ENCODE measurements at places on chromosomes 11 and 22. TPM values are rescaled to one million over a fixed set of nuclear protein-coding genes. Genes with fewer than 3 reads are reported as not detected.
A peak's percentile ranks its signal among the peaks of the same experiment; 100 is the strongest.

Gene OR51B6
- not detected for total RNA-seq

Gene INPPL1
- 148 TPM for total RNA-seq

Gene POU2AF3
- total RNA-seq, result not detected

Gene SCUBE1
- total RNA-seq, result not detected

Gene SPON1
- 28.8 TPM for total RNA-seq

Gene C11orf97
- total RNA-seq, result not detected

Gene CRYBA4
- not detected for total RNA-seq

Gene FOSL1
- 1.6 TPM for total RNA-seq

Gene DNAJB13
- not detected for total RNA-seq

Gene B4GALNT4
- total RNA-seq, result 4.8 TPM

DNA sequence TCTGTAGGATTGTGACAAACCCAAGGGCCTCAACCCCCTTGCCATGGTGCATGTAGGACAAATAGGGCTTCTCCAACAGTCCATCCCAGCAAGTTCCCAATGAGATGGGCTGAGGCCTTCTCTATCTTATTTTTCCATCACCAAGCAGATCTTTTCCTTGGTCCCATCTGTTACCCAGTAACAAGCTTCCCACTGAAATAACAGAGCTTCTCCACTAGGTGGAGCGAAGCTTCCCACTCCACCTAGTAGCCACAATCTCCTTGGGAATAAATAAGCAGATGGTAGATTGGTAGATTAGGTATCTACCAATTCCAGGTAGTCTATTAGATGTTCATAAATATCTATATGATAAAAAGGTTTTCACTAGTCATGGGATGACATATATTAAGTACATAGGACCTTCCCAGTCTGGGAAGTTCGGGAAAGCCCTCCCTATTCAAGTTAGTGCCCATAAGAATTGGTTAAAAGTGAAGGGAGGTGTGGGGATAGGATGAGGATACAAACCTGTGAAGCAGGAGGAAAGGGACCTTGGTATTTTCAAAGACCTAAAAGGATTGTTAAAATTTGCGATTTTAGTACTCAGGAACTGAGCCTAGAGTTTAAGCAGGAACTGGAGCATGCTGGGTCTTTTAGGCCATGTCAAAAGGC, 5.9 kb upstream of the OR52L1 start:
- no peaks in the 10 kb centered on the region for H3K4me1 ChIP-seq
- no peak overlapping the region for H3K4me3 ChIP-seq
- no peak overlapping the region for H3K27ac ChIP-seq

DNA sequence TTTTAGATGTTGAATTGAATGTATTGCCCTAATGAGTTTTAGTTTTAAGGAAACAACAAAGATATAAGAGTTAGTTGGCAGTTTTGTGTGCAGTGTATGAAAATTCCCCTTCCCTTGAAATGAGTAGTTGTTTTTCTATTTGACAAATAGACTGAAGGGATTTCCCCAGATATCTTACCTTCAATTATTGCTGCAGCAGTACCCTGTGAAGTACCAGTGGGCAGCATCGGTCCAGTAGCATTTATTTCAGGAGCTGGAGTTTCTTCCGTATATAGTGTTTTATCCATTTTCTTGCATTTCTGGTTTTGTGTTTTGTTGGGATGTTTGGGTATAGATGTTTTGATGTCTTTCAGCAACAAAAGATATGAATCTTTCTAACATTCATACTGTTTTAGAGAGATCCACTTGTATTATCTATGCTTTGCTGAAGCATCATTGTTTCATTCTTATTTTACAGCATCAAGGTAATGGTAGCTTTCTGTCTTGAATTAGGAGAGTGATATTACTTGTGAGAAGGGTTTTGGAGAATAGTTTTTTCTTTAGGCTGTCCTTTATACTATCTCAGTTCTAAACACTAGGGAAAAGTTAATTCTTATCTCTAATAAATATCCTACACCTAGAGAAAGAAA, 7.4 kb downstream of the KMT2A start:
- no peak overlapping the region for H3K4me3 ChIP-seq
- no peak overlapping the region for H3K27ac ChIP-seq

DNA sequence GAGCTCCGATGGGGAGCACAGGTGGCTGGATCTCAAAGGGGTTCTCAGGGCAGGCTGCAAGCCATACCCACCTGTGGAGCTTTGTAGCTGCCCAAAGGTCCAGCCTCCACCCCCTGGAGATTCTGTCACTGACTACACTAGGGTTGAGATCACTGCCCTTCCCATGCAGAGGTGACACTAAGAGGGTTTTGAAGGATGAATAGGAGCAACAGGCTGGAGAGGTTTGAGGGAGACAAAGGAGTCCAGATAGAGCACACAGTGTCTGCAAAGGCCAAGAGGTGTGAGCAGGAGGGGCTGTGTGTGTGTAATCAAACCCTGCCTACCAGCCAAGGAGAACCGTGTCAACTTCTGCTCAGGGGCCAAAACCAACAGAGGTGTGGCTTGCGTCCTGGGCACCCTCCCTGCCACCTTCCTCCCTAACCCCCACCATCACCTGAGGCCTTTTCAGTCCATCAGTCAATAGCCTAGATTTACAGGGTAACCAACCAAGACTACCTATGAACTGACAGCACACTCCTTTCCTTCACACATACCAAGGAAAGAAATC, 43.0 kb upstream of the WNT11 start:
- H3K27me3 ChIP-seq, result no peaks in the 10 kb centered on the region
- no peaks in the 10 kb centered on the region for H3K4me1 ChIP-seq
- no peaks in the 10 kb centered on the region for H3K36me3 ChIP-seq

DNA sequence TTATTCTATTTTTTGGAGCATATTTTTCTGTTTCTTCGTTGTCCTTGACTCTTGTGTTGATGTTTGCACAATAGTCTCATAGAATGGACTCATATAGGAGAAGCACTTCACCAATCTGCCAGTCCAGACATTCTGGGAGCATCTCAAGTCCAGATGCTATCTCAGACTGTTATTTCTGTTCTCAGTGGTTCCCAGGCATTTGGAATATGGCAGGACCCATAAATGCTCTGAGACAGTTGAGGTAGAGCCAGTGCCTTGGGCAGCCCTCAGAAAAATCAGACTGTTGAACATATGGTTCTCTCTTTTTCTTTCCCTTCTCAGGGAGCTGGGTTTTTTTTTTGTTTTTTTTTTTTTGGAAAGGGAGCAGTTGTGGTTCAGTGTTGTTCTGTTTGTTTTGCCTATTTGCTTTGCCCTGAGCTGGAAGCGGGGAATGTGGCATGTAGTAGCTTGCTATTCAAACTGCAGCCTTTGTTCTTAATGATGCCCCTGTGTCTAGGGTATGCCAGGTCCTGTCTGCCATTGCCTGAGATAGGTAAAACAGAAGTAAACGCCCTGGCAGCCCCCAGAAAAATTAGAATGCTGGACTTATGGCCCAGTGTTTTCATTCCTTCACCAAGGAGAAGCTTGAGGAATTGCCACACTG, 3.7 kb upstream of the MS4A2 start:
- no peaks in the 10 kb centered on the region for H3K4me1 ChIP-seq
- no peaks in the 10 kb centered on the region for H3K27me3 ChIP-seq
- H3K27ac ChIP-seq, result no peak overlapping the region
- no peak overlapping the region for H3K4me3 ChIP-seq
- H3K36me3 ChIP-seq, result no peaks in the 10 kb centered on the region

- H3K27me3 ChIP-seq, result no peaks in the 10 kb centered on the region
- H3K4me3 ChIP-seq, result no peak overlapping the region
- no peaks in the 10 kb centered on the region for H3K4me1 ChIP-seq
- no peak for DNase-seq
- no peak overlapping the region for H3K27ac ChIP-seq
- H3K36me3 ChIP-seq, result no peaks in the 10 kb centered on the region
Observed at GRCh38 chr11:84420271-84420670, 1134.1 kb upstream of the CCDC90B start.

- H3K4me3 ChIP-seq, result no peak overlapping the region
- peaks cover 8% of the 10 kb centered on the region for H3K4me1 ChIP-seq
- no peak for DNase-seq
- H3K27ac ChIP-seq, result no peak overlapping the region
Observed at GRCh38 chr11:61921446-61921845, 4.1 kb upstream of the RAB3IL1 start.

- no peak overlapping the region for H3K27ac ChIP-seq
- DNase-seq, result no peak
- no peaks in the 10 kb centered on the region for H3K36me3 ChIP-seq
- H3K4me1 ChIP-seq, result no peaks in the 10 kb centered on the region
- H3K27me3 ChIP-seq, result no peaks in the 10 kb centered on the region
Observed at GRCh38 chr11:70804139-70804837, 406.0 kb downstream of the CTTN start.

DNA sequence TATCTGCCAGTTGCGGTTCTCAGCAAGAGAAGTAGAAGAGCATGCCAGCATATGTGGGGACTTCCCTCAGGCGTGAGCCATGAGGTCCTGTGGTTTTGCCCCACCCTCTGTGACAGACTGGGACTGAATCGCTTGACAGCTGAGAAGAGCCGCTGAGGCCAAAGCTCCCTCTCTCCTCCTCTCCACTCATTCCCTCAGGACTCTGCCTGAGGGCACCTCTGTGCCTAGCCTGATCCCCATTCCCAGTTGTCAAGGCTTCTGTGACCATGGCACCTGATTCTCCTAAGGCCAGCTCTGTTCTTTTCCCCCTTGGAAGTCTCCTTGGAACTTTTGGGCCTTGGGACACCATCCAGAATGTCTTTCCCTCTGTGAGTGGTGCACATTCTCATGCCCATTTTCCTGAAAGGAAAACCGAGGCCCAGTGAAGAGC, 27.0 kb downstream of the ART5 start:
- H3K4me3 ChIP-seq, result no peak overlapping the region
- H3K4me1 ChIP-seq, result no peaks in the 10 kb centered on the region
- no peaks in the 10 kb centered on the region for H3K27me3 ChIP-seq
- no peak overlapping the region for H3K27ac ChIP-seq
- no peaks in the 10 kb centered on the region for H3K36me3 ChIP-seq

DNA sequence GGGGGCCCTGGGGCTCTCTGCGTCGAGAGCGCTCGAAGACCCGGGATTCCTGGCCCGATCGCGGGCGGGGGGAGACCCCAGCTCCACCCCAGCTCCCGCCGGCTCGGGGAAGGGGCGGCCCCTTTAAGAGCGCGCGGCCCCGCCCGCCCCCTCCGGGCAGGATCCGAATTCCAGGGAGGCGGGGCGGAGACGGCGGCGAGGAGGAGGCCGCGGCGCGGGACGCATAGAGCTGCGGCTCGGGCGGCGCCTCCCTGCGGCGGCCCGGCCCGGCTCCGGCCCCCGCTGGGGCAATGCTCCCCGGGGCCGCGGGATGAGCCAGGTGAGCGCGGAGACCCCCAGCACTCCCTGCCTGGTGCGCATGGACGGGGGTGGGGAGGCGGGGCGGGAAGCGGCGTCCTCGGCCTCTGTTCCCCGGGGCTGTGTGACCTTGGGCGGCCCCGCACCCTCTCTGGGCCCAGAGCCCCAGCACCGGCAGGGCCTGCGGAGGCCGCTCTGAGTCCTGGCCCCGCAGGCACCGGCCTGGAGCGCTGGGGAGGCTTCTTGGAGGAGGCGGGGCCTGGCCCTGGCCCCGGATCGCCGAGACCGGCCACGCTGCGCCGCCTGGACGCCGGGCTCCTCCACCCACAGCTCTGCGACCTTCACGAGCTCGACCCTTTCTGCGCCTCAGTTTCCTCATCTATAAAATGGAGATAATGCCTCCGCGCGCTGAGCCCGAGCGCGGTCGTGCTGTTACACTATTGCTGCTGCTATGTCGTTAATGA, 565 bp downstream of the GAS2L1 start:
- peak overlapping the region; percentile 65 for H3K4me3 ChIP-seq
- peaks cover 54% of the 10 kb centered on the region for H3K27me3 ChIP-seq
- no peak for DNase-seq
- no peaks in the 10 kb centered on the region for H3K36me3 ChIP-seq

DNA sequence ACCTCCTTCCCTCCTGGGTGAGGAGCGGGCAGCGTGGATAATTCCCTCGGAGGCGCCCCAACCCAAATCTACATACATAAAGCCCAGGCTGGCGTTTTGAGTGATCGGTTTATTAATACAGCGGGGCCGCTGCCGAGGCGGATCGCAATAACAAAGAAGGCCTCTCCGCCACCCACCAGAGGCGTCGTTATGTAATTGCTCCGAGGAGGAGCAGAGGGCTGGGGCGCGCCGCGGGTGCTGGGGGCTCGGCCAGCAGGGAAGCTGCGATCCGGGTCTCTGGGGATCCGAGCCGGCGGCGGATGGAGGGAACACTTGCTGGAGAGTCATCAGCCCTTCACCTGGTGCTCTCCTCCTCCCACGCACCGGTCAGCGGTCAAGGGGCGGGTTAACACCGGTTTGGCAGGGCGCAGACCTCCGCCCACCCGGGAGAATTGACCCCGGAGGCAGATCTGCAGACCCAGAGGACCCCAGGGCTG, 6.4 kb upstream of the TP53I11 start:
- no peak overlapping the region for H3K4me3 ChIP-seq
- no peak overlapping the region for H3K27ac ChIP-seq
- H3K4me1 ChIP-seq, result no peaks in the 10 kb centered on the region
- no peaks in the 10 kb centered on the region for H3K27me3 ChIP-seq

- H3K27me3 ChIP-seq, result no peaks in the 10 kb centered on the region
- DNase-seq, result no peak
- H3K27ac ChIP-seq, result no peak overlapping the region
- no peak overlapping the region for H3K4me3 ChIP-seq
Observed at GRCh38 chr11:64180891-64181290, 5.1 kb upstream of the STIP1 start.

DNA sequence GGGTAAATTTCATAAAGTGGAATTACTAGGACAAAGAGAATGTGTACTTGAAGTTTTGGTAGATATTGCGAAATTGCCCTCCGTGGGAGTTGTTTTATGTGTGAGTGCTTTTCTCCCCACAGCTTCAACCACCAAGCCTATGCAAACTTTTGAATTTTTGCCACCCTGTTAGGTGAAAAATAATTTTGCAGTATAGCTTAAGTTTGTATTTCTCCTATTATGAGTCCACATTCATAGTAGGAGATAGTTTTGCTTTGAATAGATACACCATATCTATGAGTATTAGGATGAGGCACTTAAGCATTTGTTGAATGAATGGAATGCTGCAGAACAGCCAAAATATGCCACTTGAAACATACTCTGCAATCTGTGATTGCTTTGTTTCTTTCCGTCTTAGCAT, 43.6 kb downstream of the UVRAG start:
- no peaks in the 10 kb centered on the region for H3K27me3 ChIP-seq
- no peak overlapping the region for H3K4me3 ChIP-seq
- H3K36me3 ChIP-seq, result no peaks in the 10 kb centered on the region
- no peak for DNase-seq

- no peaks in the 10 kb centered on the region for H3K36me3 ChIP-seq
- H3K4me1 ChIP-seq, result peaks cover 9% of the 10 kb centered on the region
- no peaks in the 10 kb centered on the region for H3K27me3 ChIP-seq
- H3K4me3 ChIP-seq, result no peak overlapping the region
Observed at GRCh38 chr11:44591557-44591956, 26.1 kb downstream of the CD82 start.

- H3K27ac ChIP-seq, result no peak overlapping the region
- no peaks in the 10 kb centered on the region for H3K36me3 ChIP-seq
Observed at GRCh38 chr11:34600339-34601084, 20.4 kb upstream of the EHF start.

- H3K4me1 ChIP-seq, result no peaks in the 10 kb centered on the region
- no peak overlapping the region for H3K27ac ChIP-seq
Observed at GRCh38 chr11:72209101-72209500, 7.5 kb upstream of the FOLR2 start.

GRCh38 chr11:76156971-76157427, 49.3 kb downstream of the WNT11 start:
- H3K27ac ChIP-seq, result no peak overlapping the region
- H3K27me3 ChIP-seq, result peaks cover 17% of the 10 kb centered on the region
- peaks cover 25% of the 10 kb centered on the region for H3K4me1 ChIP-seq
- H3K4me3 ChIP-seq, result no peak overlapping the region
- H3K36me3 ChIP-seq, result no peaks in the 10 kb centered on the region
- no peak for DNase-seq

GRCh38 chr11:12900496-12900895, 108.6 kb upstream of the RASSF10 start:
- no peaks in the 10 kb centered on the region for H3K4me1 ChIP-seq
- H3K4me3 ChIP-seq, result no peak overlapping the region
- DNase-seq, result no peak
- no peaks in the 10 kb centered on the region for H3K36me3 ChIP-seq

Measured in T-cell (primary cell).